ENCODE measurements at places on chromosomes 1 and 21.

- DNase-seq = peak; percentile 84
Measured at GRCh38 chr1:2300004-2300771, 72.1 kb downstream of the SKI start.

DNA sequence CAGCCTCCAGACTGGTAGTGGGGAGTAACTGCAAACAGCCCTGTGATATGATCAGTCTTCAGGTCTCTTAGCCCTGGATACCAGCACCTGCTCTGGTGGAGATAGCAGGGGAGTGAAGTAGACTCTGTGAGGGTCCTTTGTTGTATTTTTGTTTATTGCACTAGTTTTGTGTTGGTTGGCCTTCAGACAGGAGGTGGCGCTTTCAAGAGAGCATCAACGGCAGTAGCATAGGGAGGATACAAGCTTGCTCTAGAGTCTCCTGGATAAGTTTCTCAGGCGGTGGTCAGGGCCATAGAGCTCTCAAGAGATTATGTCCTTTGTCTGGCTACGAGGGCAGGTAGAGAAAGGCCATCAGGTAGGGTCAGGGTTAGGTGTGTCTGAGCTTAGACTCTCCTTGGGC is 116.4 kb downstream of the USH2A start:
- DNase-seq = no peak

GRCh38 chr1:174007851-174008250 is 14.3 kb downstream of the RC3H1 start:
- DNase-seq = no peak

DNA sequence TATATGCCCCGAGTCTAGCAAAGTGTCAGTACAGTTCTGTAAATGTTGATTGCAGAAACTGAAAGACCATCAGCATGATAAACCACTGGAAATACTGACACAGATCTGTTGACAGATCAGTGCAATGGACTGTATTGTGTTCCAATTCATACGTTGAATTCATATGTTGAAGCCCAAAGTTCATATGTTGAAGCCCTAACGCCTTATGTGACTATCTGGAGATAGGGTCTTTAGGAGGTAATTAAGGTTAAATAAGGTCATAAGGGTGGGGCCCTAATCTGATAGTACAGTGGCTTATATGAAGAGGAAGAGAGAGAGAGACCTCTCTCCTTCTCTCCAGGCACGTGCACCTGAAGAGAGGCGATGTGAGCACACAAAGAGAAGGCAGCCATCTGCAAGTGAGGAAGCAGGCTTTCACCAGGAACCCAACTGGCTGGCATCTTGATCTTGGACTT is 144.7 kb downstream of the MRPL39 start:
- DNase-seq = peak; percentile 53

DNA sequence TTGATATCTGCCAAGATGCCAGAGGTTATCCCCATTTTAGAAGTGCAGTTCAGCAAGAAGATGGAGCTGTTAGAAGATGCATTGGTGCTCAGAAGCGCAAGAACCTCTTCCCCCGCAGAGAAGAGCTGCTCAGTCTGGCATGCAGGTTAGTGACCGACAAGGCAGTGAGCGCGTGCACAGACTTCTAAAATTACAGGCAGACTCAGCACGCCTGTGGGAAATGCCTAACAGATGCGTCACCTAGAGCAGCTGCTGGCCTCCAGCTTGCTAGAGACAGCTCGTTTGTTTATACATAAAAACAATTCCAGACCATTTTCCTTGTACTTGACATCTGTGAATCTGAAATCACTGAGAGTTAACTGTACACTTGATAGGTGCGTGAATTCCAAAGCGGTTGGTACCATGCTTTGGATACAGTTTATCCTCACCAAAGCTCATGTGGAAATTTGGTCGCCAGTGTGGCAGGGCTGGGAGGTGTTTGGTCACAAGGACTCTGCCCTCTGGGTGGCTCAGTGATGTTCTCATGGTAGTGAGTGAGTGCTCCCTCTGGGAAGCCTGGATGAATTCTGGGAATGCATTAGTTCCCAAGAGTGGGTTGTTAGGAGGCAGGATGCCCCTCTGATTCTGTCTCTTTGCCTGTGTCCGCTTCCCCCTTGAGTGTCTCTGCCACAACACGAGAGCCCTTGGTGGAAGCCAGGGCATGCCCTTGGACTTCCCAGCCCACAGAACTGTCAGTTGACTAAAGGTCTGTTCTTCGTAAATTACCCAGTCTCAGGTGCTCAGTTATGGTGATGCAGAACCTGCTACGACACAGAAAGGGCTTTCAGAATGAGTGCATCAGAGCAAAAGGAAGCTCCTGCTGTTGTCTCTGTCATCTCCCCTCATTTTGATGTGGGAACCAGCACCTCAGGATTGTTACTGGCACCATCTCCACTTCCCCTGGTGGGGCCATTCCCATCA is 24.4 kb downstream of the SNAP47 start:
- no peak for DNase-seq

GRCh38 chr1:8455700-8456307 is 137.9 kb downstream of the SLC45A1 start:
- DNase-seq = no peak

- no peak for DNase-seq
Measured at GRCh38 chr1:221503268-221503667, 238.6 kb downstream of the DUSP10 start.

DNA sequence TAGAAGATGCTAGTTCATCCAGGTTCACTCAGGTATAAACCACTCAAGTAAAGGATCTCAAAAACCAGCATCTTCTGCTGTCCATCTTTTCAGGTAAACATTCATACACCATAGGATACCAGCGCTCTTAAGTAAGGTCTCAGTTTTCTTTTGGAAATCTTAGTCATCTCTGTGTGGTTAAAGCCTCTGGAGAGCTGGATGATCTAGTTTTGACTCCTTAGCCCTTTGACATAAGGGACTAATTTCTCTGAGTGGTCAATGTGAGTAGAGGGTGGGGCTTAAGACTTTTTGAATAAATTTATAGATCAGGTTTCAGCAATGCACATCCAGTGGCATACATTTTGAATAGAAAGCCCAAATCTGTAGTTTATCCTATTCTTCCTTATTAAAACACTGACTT is 92.3 kb downstream of the CTH start:
- DNase-seq = no peak

DNA sequence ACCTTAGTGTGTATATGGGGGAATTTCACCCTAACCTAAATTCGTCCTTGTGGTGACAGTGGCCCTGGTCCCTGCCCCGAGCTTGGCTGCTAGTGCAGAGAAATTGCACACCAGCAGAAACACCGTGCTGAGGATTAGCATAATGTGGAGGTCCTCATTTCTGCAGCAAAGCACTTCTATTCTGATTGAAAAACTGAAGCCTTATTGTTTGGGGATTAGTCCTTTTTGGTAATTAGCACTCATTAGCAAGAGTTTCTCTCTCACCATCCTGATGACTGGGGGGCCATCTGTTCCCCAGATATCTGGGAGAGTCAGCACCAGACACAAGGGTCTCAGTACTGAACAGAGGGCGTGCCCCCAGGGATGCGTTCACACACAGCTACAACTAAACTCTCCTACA is 55.2 kb downstream of the AJAP1 start:
- no peak for DNase-seq

- no peak for DNase-seq
Measured at GRCh38 chr21:41432562-41433460, 6.8 kb downstream of the MX1 start.
